ENCODE measurements at places on chromosomes 1 and 21.
A peak's percentile ranks its signal among the peaks of the same experiment; 100 is the strongest.

DNA sequence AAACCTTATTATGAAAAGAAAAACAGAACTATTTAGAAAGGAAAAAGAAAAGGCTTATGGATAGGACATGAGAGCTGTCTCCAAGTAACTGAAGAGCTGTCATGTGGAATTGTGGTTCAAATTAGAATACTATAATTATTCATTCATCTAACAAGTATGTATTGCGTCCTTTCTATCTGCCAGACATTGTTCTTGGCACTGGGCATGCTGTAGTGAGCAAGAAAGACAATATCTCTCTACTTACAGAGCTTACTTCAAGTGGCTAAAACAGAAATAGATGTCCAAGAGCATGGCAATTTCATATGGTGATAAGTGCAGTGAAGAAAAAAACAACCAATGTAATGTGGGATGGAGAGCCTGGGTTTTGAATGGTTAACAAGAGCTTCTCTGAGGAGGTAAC is 413.0 kb downstream of the DPYD start:
- no peak for DNase-seq

- DNase-seq = no peak
Observed at GRCh38 chr1:8875216-8875861, 3.1 kb downstream of the ENO1 start.

DNA sequence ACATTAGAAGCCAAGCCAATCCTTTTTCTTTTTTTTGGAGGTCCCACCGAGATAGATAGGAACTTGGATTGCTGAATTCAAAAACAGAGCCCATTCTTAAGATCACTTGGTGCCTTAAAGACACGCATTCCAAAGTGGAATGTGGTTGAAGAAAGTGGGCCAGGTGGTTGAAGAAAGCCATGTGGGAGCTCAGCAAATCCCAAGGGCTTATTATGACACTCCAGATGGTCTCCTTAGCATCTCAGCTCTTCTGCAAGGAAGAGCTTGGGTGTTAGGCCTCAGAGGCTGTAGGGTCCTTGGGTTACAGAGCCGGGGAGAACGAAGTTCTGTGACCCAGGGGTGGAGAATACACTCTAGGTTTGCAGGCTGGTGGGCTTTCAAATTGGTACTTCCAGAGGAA is 13.5 kb downstream of the TOR3A start:
- no peak for DNase-seq

DNA sequence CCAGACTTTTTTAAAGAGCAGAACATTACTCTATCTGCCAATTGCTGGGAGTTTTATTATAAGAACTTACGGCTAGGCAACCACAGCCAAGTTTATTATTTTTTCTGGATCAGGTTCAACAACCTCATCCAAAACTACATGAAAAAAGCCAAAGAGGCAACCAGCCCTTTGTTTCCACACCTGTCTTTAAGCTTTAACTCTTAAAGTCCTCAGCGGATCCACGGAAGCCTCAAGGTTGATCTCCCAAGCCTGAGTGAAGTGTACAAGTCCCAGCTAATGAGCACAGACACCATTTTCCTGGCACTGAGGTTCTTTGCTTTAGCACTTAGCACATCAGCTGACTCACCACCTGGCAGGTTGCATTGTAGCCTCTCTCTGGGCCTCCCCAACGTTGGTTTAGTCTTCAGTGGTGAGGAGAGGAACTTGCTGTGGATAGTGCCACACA is 143.1 kb downstream of the TGFBR3 start:
- peak; percentile 88 for DNase-seq

- DNase-seq = peak; percentile 74
Observed at GRCh38 chr21:37060296-37060695, 12.6 kb downstream of the PIGP start.

GRCh38 chr1:108657356-108658080 is 3.4 kb downstream of the HENMT1 start:
- no peak for DNase-seq

GRCh38 chr1:218350801-218351266 is 5.7 kb downstream of the TGFB2 start:
- DNase-seq = no peak

DNA sequence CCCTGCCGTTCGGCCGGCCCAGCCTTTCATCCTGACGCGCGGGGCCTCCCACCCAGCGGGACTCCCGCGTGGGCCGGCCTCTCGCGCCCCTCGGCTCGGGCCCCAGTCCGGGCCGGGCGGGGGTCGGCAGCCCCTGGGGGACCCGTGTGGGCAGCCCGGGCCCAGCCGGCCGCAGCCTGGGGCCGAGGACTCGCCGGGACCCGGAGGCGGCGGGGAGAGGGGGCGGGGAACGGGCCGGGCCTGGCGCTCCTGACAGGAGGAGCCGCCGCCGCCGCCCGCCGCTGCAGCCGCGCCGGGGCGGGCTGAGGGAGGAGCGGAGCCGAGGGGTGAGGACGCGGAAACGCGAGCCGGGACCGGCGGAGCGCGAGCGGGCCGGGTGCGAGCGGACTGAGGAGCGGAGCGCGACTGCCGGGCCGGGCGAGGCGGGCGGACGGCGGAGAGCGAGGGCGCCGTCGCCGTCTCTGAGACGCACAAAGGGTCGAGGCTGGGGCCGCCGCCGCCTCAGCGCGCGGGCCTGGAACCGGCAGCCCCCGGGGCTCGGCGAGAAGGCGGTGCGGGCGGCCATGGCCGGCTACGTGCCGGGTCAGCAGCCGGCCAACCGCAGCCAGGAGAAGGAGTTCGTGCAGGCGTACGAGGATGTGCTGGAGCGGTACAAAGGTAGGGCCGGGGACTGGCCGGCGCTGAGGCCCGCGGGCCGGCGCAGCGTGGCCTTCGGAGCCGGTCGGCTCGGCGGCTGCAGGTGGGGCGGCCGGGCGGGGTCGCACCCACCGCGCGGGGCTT is 79.1 kb downstream of the NDUFS5 start:
- peak; percentile 84 for DNase-seq

DNA sequence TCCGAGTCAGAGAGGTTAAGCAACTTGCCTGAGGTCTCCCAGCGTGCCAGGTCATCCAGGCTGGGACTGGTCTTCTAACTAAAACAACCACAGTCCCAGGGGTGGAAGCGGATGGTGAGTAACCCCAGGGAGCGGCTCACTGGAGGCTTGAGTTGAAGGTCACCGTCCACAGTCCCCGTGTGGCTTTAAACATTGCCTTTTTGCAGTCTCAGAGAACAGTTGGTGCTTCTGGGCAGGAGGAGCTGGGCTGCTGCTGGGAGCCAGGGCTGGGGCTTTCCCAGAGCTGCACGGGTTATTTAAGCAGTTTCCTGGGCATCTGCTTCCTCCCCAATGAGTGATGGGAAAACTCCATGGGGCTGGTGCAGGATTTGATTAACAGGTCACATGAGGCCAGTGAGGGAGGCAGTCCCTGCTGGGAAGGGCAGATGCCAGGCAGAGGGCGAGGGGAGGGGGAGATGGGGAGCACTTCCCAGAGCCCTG is 12.3 kb downstream of the ARHGEF10L start:
- DNase-seq = peak; percentile 91

DNA sequence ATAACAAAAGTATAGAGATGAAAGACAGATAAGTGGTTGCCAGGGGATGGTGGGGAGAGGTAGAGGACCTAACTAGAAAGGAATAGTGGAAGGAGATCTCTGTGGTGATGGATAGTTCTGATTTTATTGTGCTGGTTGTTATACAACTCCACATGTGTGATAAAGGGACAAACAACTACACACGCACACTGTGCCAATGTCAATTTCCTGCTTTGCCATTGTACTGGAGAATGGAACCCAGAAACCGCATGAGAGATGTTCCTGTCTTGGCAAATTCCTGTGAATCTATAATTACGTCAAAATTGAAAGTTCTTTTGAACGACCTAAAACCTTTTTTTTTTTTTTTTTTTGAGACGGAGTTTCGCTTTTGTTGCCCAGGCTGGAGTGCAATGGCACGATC is 11.0 kb downstream of the TNFRSF9 start:
- no peak for DNase-seq

DNA sequence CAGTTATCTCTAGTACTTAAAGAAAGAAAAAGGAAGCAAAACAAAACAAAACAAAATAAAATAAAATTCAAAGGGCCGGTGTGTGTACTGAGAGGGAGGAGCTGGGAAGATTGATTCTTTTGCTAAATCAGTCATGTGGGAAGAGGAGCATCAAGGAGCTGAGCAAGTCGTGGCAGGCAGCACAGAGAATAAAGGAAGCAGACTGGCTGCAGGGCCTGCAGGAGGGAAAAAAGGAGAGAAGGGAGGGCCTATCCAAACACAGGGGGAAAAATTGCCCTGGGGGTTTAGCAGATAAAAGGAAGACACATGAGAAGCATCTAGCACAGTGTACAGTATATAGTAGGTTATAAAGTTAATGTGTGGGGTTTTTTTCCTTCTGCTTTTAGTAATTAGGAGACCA is 27.6 kb downstream of the AGO4 start:
- no peak for DNase-seq

DNA sequence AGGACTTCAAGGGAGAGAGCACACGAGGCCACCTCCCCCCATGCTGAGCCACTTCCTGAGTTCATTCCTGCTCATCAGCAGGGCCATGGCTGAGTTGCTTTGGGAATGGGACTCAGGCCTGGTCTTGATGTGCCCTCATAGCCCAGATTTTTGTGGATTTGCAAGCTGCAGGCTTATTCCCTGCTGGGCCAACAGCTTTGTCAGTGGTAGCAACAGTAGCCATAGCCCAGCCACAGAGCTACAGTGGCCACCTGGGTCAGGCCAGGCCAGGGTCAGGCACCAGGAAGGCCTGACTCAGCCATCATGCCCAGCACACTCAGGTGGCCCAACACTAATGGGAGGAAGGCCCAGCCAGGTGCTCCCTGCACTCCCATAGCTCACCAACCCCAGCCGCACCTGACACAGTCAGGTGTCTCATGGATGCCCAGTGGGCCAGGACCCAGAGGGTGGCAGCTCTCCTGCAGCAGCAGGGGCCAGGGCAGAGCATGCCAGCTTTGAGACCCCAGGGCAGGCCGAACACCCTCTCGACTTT is 33.5 kb downstream of the EPHA2 start:
- no peak for DNase-seq
